OCI-LY7 (cell line): ENCODE measurements at places on chromosomes 2 and 18.

DNA sequence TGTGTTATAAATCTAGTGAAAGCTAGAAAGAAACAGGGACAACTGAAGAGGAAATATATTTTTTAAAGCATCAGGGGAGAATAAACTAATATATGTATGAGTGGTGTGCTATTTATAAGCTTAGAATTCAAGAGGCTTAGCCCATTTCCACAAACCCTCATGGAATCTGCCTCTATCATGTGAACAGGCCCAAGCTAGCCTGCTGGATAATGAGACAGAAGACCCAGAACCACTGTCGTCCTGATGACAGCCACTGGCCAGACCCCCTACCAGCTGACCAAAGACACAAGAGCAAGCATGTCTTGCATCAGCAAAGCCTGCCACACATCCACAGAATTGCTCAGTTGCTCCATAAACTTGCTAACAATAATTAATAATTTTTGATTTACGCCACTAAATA is 382.3 kb upstream of the NXPH2 start:
- no peak for DNase-seq

GRCh38 chr18:39653221-39653620 is 2087.6 kb upstream of the CELF4 start:
- no peak for DNase-seq

- no peak for DNase-seq
Observed at GRCh38 chr18:27549335-27550039, 364.4 kb upstream of the CHST9 start.

GRCh38 chr2:101518578-101519492 is 43.9 kb upstream of the RFX8 start:
- peak; percentile 23 for DNase-seq

GRCh38 chr18:75160364-75160763 is 48.6 kb downstream of the PTGR3 start:
- DNase-seq = no peak

DNA sequence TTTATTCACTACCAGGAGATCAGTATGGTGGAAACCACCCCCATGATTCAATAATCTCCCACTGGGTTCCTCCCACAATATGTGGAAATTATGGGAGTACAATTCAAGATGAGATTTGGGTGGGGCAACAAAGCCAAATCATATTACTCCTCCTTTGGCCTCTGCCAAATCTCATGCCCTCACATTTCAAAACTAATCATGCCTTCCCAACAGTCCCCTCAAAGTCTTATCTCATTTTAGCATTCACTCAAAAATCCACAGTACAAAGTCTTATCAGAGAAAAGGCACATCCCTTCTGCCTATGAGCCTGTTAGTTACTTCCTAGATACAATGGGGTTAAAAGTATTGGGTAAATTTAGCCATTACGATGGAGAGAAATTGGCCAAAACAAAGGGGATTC is 989.5 kb upstream of the CNTNAP5 start:
- DNase-seq = no peak

GRCh38 chr2:149470046-149470445 is 117.5 kb downstream of the MMADHC start:
- no peak for DNase-seq

DNA sequence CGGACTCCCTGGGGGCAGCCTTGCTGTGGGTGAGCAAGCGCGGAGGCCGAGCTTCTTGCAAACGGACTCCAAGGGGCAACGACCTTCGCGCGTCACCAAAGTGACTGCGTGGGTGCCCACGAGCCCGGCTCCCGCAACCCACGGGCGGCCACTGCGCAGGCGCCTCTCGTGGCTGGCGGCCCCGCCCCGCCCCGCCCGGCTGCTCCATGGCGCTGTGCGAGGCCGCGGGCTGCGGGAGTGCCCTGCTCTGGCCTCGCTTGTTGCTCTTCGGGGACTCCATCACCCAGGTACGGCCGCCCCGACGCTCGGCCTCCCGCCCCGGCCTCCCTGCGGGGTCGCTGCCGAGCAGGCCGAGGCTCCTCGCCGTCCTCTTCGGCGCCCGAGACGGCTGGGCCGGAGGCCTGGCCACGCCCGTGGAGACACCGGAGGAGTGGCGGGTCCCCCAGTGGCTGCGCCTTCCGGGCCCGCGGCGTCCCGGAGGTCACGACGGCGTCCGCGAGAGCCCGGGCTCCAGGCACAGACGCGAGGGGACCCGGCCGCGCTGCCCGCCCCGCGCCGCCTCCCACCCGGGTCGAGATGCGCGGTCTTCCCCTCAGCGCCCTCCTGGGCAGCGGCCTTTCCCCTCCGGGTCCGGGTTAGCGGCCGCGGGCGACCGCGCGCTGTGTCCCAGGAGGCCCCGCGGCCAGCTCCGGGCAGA is at the start of gene IAH1:
TSS of gene IAH1 (plus strand) at position 191 of the 697 bp plus-strand sequence. CDS start at position 207, 16 bp downstream.
- DNase-seq = no peak

GRCh38 chr2:84077496-84077895 is 381.6 kb downstream of the SUCLG1 start:
- DNase-seq = peak; percentile 22

DNA sequence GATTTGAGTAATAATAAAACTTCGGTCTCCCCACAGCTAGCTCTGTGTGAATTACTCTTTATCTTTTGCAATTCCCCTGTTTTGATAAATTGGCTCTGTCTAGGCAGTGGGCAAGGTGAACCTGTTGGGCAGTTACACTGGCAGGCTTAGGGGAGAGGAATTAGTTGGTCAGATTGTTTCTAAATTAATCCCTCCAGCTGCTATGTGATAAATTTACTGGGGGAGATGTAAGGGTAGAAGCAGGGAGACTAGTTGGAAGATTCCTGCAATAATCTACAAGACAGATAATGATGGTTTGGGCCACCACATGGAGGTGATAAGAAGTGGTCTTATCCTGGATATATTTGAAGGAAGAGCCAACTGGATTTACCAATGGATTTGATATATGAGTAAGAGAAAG is 118.5 kb upstream of the TACR1 start:
- DNase-seq = no peak

GRCh38 chr2:100006516-100006915 is 135.9 kb downstream of the AFF3 start:
- DNase-seq = no peak

- DNase-seq = no peak
Observed at GRCh38 chr2:27136751-27137150, 2.3 kb upstream of the PREB start.

GRCh38 chr2:10407432-10407831 is 40.7 kb downstream of the ODC1 start:
- peak; percentile 28 for DNase-seq

- no peak for DNase-seq
Observed at GRCh38 chr2:28437149-28437835, 44.6 kb downstream of the FOSL2 start.

- DNase-seq = no peak
Observed at GRCh38 chr2:109457794-109458193, 156.0 kb downstream of the SEPTIN10 start.

GRCh38 chr2:176466918-176467452 is 197.7 kb downstream of the MTX2 start:
- DNase-seq = no peak

- no peak for DNase-seq
Observed at GRCh38 chr18:33573193-33573592, 4.8 kb upstream of the ASXL3 start.

- no peak for DNase-seq
Observed at GRCh38 chr2:84427235-84428138, 31.6 kb downstream of the SUCLG1 start.

GRCh38 chr2:70935468-70936164 is at the start of gene ATP6V1B1:
ATP6V1B1 (plus strand) TSS chr2:70935900; CDS start chr2:70935955, 55 bp downstream.
- no peak for DNase-seq
